ENCODE measurements at places on chromosomes 1 and 21.

- no peak for DNase-seq
Measured at GRCh38 chr1:107807405-107807804, 157.6 kb downstream of the VAV3 start.

DNA sequence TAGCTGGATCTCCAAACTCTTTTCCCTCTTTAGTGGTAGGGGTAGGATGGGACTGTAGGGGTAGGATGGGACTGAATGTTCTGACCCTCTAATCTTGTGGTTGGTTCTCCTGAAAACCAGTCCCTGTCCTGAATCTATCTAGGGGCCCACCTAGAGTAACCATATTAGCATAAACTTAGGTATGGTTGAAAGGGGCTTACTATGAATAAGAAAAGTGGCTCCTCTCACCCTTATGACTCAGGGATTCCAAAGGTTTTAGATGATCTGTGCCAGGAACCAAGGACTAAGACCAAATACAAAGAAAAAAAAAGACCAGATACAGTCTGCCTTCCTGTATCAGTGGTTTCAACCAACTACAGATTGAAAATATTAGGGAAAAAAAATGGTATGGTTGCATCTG is 28.9 kb downstream of the RNF2 start:
- peak; percentile 37 for DNase-seq

GRCh38 chr1:234871710-234872271 is 256.8 kb downstream of the TOMM20 start:
- peak; percentile 74 for DNase-seq

- DNase-seq: peak; percentile 2
Measured at GRCh38 chr1:169236880-169237279, 130.4 kb downstream of the ATP1B1 start.

- no peak for DNase-seq
Measured at GRCh38 chr1:29860056-29860455, 623.7 kb downstream of the PTPRU start.

- DNase-seq: peak; percentile 74
Measured at GRCh38 chr1:62687903-62688686, at the start of gene DOCK7. Gene DOCK7 (minus strand): TSS chr1:62688386. CDS start chr1:62688264, 122 bp downstream.

- DNase-seq: no peak
Measured at GRCh38 chr1:159089184-159089791, 12.7 kb upstream of the AIM2 start.

DNA sequence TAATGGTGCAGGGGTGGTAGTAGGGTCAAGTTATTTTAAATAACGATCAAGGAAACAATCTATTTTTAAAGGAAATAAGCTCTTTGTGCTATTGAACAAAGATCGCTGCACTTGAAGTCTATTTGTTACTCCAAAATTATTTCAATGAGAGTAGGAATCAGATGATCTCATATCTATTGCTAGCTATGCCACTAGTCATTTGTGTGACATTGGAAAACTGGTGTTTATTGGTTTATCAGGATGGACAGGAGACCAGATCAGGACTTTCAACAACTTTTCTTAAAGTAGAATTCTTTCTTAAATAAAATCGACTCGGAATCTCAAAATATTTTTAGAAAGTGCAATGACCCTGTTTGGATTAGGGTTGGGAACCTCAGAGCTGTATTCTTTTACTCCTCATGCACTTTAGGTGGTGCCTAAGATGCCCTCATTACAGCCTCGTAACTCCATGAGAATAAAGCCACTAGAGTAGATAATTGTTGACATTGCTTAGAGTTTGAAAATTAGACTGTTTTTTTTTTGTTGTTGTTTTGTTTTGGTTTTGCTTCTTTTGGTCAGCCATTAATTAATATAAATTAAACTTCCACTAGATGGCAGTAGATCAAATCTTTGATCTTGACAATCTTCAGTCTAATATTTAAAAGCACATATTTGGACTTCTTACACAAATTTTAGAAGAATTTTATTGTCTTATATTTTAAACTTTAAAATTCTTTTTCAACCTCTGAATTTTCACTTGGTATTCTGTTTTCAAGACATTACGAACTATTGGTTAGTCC is 352.4 kb downstream of the USP25 start:
- DNase-seq: peak; percentile 55

DNA sequence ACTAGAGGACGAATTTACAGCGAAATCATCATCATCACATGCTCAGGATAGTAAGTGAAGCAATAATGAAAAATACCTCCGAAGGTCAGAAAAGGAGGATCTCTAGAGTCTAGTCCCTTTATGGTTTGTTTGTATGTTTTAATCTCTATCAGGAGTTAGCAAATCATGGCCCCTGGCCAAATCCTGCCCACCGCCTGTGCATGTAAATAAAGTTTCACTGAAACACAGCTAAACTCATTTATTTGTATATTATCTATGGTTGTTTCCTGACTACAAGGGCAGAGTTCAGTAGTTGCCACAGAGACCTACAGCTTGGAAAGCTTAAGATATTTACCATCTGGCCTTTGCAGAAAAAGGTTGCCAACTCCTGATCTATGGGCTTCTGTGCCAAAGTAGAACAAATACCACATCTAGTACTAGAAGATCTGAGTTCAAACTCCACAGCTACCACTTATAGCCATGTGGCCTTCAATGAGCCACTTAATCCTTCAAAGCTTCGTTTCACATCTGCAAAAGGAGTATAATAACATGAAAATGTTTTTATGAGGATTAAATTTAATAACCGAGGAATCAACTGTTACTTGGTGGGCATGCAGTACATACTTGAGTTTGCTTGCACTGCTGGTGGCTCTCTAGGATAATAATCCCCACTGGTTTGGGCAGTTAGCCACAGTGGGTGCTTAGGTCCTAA is 94.0 kb upstream of the KIF26B start:
- DNase-seq: peak; percentile 9

GRCh38 chr1:243268751-243269460 is 13.1 kb downstream of the SDCCAG8 start:
- DNase-seq: no peak

DNA sequence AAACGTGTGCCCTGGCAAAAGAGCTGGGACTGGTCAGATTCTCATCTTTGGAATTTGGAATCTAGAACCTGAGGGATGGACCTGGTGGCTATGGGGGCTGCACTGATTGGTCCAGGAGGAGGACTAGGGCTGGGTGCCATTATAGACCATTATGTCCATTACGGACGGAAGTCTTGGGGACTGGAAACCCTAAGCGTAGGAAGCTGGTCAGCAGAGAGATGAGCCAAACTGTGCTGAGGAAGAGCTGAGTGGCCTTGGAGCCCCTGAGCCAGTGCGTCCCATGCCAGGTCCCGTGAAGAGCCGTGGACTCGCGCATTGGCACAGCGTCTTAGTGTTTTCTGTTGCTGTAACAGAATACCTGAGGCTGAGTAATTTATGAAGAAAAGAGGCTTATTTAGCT is 10.0 kb downstream of the MRAP start:
- DNase-seq: no peak

DNA sequence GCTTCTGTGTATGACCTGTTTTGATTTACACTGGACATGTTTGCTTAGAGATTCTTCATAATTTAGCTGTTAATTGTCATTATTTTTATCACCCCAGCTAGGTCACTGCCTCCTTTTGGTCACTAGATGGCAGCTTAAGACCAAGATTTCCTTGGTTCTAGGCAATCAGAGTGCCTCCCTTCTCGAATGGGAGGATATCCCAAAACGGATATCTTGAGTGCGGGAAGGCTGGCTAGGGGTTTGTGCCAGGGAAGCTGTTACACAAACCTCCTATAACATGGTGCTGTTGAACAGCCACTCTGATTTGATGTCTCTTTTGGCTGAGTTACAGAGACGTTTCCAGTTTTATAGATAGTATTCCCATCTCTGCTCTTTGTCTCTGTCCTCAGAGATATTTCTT is 283.5 kb downstream of the S1PR1 start:
- peak; percentile 48 for DNase-seq

DNA sequence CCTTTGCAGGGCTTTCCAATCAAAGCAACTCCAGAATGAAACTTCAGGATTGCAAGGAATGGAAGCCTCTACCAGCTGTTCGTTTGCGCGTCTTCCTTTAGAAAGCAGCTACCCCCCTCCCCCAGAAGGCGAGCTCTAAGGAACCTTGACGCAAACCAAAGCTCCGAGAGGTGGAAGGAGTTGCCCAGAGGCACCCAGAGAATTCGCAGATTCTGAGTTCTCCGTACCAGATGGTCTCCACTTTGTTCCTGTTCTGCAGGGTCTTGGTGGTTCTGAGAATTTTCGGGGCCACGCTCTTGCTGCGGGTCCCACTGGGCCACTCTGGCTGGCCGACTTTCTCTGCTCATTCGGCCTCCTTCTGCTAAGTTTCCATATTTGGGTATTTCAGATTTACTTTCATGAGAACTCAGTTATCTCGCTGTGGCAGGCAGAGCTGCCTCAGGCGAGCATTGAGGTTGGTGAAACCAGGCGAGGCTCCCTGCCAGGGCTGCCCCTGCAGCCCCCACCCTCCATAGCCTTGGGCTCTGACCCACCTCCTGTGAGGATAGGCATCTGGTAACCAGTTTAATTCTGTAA is 801 bp downstream of the TRAF5 start:
- peak; percentile 49 for DNase-seq

GRCh38 chr1:175693364-175693763 is 50.0 kb downstream of the TNR start:
- DNase-seq: no peak

DNA sequence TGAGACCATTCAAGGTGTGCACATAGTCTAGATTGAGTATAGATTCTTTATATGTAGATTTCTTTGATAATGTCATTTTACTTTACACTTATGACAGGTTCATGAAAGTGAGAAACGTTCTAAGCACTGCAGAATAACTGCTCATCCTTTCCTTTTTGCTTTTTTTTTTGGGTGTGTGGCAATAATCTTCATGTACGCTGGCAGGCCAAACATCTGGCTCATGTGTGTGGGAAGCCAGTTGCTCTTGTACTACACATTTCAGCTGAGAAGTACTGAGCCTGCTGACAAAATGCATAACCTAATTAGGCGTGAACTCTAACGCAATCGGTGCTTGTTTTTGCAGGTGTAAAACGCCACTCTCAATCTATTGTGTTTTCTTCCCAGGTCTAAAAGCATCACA is 350.8 kb upstream of the KAZN start:
- peak; percentile 18 for DNase-seq

GRCh38 chr1:229781453-229781852 is 155.4 kb downstream of the URB2 start:
- no peak for DNase-seq

DNA sequence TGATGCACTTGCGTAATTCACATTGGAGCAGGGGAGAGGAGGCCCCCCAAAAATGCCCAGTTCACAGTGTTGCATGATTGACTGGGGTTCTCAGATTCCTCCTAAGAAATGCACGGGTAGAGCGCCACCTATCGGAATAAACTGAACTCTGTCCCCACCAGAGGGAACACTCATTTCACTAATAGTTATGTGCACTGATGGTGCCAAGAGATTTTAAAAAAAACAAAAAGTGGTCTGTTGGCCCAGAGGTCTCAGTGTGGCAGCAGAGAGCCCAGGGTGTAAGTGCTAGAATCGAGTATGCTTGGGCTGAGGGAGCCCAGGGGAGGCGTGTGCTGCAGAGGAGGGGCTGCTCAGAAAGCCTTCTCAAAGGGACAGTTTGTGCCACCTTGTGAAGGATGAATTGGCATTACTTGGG is 6.9 kb downstream of the PINK1 start:
- DNase-seq: peak; percentile 65

DNA sequence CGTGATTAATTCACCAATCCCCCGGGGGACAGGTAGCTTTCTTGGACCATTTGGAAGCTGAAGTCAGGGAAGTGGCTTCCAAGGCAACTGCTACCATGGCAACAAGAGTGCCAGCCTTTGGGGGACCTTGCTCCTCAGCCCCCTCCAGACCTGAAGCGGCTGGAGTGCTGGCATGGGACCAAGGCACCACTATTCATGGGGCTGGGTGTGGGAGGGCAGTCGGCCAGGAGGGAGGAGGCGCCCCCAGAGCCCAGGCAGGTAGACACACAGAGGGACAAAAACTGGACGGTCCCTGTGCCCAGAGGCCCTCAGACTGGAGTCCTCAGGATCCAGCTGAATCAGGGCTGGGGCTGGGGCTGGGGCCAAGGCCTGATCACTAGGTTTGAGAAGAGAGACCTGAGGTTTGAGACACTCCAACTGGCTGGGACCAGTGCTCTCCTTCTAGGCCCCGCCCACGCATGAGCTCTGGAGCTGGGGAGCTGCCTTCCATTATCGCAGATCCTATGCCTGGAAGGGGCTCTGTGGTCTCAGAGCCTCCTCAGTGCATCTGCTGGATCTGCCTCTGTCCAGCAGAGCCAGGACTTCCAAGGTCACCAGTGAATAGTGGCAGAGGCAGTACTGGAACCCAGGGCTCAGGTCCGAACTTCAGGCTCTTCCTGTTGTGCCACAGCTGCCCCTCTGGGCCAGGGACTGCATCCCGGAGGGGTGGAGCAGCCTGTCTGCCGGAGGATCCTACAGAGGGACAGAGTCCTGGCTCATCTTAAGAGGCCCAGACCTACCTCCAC is 3.3 kb upstream of the KNCN start:
- no peak for DNase-seq

DNA sequence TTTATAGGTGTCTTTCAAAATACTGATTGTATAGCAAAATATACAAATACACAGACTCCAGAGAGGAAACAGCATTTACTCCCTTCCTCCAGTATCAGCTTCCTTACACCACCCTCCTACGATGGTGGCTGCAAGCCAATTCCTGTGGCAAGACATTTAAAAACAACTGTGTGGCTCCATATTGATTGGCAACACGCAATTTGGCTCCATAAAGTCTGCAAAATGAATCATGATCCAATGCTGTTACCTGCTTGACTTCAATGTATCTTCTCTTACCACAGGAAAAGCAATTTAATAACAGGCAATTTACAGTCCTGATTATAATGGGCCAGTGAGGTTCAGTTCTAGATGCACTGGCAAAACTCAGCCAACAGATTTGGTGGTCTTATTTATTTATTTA is 19.7 kb upstream of the ATP6V1G3 start:
- no peak for DNase-seq

GRCh38 chr1:178875936-178876335 is 5.1 kb upstream of the ANGPTL1 start:
- DNase-seq: no peak

GRCh38 chr1:58573705-58574591 is 3.1 kb downstream of the TACSTD2 start:
- no peak for DNase-seq

GRCh38 chr1:165075725-165076370 is 280.7 kb downstream of the LMX1A start:
- peak; percentile 41 for DNase-seq

- no peak for DNase-seq
Measured at GRCh38 chr1:226107471-226108460, 45.2 kb downstream of the H3-3A start.

- no peak for DNase-seq
Measured at GRCh38 chr1:190475421-190476141, 2.1 kb downstream of the BRINP3 start.

All from fibroblast of mammary gland (primary cell).